ENCODE measurements at places on chromosomes 4 and X. TPM values are rescaled to one million over a fixed set of nuclear protein-coding genes. Genes with fewer than 3 reads are reported as not detected.
A peak's percentile ranks its signal among the peaks of the same experiment; 100 is the strongest.

DNA sequence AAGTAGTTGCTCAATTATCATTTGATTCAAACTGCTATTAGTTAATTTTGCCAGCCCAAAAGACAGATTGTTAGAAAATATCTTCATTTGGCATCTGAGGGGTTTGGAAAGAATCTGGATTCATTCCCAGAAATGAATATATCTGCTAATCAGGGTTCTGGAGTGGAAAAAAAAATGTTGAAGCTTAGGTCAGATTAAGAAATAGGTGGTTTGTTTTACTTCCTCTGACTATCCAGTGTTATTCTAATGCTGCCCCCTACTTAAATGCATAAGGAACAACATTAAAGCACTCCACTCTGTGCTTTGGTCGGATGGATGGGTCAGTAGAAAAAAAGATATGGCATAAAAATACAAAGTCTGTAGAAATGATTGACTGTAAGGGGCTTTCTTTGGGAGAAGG is 89.0 kb downstream of the LUZP4 start:
- H3K27me3 ChIP-seq, result no peaks in the 10 kb centered on the region
- H3K36me3 ChIP-seq, result no peaks in the 10 kb centered on the region
- DNase-seq, result no peak
- no peaks in the 10 kb centered on the region for H3K4me1 ChIP-seq
- no peak overlapping the region for H3K4me3 ChIP-seq
- H3K27ac ChIP-seq, result no peak overlapping the region

Gene AMMECR1
- total RNA-seq, result 1.8 TPM

- H3K27me3 ChIP-seq, result no peaks in the 10 kb centered on the region
- no peaks in the 10 kb centered on the region for H3K4me1 ChIP-seq
- no peak for DNase-seq
- H3K27ac ChIP-seq, result no peak overlapping the region
These were observed 77.1 kb downstream of the RBM47 start for GRCh38 chr4:40552536-40552935.

GRCh38 chrX:112677167-112677566 is 2.6 kb downstream of the LHFPL1 start:
- H3K36me3 ChIP-seq, result no peaks in the 10 kb centered on the region
- peaks cover 4% of the 10 kb centered on the region for H3K4me1 ChIP-seq
- H3K4me3 ChIP-seq, result no peak overlapping the region
- no peak for DNase-seq

DNA sequence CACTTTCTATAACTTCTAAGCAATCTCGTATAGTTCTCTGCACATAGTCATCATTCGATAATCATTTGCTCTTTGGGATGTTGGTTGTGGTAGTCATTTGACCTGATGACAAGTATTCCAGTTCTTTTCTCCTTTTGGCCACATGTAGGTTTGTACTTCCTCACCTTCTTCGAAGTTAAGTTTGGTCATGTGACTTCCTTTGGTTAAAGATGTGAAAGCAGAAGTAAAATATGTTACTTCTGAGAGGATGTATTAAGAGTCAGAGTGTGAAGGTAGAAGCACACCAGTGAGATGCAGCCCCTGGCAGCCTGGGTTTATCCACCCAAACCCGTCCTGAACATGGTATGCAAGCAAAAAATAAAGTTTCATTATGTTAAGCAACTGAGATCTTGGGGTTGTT is 48.9 kb upstream of the ZNF518B start:
- H3K4me1 ChIP-seq, result no peaks in the 10 kb centered on the region
- no peak overlapping the region for H3K27ac ChIP-seq
- H3K27me3 ChIP-seq, result no peaks in the 10 kb centered on the region
- no peak overlapping the region for H3K4me3 ChIP-seq
- no peak for DNase-seq
- H3K36me3 ChIP-seq, result no peaks in the 10 kb centered on the region

DNA sequence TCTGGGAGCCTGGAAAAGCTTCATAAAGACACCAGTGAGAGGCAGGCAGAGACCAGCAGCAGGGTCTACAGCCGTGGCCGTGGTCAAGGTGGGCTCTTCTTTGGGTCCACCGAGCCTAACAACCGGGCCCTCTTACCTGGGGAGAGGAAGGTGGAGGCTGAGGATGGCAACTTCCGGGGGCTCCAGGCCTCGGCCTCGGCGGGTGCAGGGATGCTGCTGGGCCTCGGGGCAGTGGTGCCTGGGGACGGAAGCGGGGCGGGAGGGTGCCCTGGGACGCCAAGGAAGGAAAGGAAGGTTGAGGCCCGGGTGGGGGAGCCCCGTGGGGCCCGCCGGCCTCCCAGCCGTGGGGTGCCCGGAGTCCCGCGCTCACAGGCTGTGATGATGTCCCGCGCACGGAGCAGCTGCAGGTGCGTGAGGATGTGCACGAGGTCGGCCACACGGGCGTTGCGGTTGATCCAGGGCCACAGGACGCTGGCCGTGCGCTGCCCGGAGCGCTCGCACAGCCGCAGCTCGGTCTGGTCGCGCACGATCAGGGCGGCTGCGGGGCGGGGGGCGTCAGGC is 561 bp downstream of the IRAK1 start:
- peaks cover 23% of the 10 kb centered on the region for H3K36me3 ChIP-seq
- no peak for DNase-seq
- peak overlapping the region; percentile 83 for H3K27ac ChIP-seq
- no peaks in the 10 kb centered on the region for H3K27me3 ChIP-seq
